HS-5 (cell line): ENCODE measurements at places on chromosomes 4 and X.

- no peak for DNase-seq
Observed at GRCh38 chr4:10963958-10964703, 279.6 kb upstream of the CLNK start.

DNA sequence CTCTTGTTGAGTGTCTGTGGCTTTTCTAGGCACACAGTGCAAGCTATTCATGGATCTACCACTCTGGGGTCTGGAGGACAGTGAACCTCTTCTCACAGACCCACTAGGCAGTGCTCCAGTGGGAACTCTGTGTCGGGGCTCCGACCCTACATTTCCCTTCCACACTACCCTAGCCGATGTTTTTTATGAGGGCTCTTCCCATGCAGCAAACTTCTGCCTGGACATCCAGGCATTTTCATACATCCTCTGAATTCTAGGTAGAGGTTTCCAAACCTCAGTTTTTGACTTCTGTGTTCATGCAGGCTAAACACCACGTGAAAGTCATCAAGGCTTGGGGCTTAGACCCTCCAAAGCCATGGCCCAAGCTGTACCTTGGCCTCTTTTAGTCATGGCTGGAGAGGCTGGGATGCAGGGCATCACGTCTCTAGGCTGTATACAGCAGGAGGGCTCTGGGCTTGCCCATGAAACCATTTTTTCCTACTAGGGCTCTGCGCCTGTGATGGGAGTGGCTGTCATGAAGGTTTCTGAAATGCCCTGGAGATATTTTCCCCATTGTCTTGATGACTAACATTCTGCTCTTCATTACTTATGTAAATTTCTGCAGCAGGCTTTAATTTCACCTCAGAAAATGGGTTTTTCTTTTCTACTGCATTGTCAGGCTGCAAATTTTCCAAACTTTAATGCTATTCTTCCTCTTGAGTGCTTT, 249.8 kb upstream of the CPEB2 start:
- DNase-seq: no peak

GRCh38 chr4:150436598-150437370, 145.2 kb upstream of the MAB21L2 start:
- no peak for DNase-seq

DNA sequence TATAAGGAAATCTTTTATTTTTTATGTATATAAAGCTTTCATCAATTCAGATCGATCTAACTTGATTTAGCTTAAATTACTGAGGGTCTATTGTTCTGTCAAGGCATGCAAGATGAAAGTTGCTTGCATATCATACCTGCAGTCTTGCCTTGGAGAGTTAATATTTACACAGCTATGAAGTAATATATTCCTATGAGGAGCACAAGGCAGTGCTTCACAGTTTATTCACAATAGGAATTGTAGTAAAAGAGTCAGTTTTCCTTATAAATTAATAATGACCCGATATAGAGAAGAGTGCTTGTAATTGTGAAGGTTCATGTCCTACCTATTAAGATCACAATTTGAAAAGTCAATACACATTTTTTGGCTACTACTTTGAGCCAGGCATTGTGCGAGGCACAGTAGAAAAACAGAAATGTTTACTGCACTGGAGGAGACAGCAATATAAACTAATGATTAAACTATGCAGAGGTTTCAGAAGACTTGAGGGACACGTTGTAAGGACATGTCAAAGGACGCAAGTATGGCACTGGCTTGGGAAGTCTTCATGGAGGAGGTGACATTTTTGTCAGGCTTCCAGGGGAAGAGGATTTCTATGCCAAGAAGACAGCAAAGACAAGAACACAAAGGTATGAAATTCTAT, 38.8 kb downstream of the REELD1 start:
- DNase-seq: no peak

- no peak for DNase-seq
Observed at GRCh38 chrX:9317176-9317575, 147.7 kb upstream of the TBL1X start.

DNA sequence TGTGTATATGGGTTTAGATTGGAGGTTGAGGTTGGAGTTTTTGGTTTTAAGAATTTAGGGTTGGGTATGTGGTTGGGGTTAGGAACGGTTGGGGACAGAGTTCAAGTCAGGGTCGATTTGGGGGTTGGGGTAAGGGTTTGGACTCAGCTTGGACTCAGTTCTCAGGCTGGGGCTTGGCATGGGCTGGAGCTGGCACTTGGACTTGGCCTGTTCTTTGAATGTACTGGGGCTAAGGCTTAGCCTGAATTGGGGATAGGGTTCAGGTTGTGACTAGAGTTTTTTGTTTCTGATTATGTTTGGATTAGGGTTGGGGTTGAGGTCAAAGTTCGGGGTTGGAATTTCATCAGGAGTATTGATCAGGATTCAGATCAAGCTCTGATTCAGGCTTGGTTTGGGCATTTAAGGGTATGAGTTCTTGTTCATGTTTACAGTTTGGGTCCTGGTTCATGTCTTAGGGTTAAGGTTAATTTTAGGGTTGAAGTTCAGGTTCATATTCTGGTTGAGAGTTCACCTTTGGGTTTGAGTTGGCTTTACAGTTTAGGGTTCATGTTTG, 46.2 kb upstream of the IL9R start:
- DNase-seq: no peak

GRCh38 chr4:602559-602942, 22.8 kb upstream of the PDE6B start:
- DNase-seq: no peak

DNA sequence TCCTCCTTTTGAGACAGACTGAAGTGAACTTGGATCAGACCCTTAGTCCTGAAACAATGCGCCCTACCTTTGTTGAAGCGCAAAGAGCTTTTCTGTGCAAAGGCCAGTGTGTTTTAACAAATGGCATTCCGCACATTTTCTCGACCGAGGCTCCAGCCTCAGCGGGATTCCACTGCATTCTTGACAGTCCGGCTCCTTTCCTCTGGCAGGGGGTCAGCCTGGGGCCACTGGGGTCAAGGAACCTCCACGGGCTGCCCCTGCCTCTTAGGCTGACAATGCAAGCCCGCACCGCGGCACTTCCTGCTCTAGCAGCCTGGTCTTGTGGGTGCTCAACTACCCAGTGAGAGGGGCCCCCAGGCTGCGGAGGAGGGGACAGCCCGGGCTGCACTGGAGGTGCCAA, 47.2 kb upstream of the TFDP3 start:
- DNase-seq: no peak

GRCh38 chrX:106897259-106897658, 5.9 kb downstream of the RIPPLY1 start:
- no peak for DNase-seq

- no peak for DNase-seq
Observed at GRCh38 chrX:8845469-8845868, 44.3 kb upstream of the FAM9A start.

GRCh38 chrX:30777575-30777974, 111.5 kb downstream of the TAB3 start:
- DNase-seq: no peak

- no peak for DNase-seq
Observed at GRCh38 chr4:165048170-165048569, 5.5 kb upstream of the TRIM75 start.

- no peak for DNase-seq
Observed at GRCh38 chr4:153261461-153261860, 57.2 kb downstream of the TRIM2 start.

DNA sequence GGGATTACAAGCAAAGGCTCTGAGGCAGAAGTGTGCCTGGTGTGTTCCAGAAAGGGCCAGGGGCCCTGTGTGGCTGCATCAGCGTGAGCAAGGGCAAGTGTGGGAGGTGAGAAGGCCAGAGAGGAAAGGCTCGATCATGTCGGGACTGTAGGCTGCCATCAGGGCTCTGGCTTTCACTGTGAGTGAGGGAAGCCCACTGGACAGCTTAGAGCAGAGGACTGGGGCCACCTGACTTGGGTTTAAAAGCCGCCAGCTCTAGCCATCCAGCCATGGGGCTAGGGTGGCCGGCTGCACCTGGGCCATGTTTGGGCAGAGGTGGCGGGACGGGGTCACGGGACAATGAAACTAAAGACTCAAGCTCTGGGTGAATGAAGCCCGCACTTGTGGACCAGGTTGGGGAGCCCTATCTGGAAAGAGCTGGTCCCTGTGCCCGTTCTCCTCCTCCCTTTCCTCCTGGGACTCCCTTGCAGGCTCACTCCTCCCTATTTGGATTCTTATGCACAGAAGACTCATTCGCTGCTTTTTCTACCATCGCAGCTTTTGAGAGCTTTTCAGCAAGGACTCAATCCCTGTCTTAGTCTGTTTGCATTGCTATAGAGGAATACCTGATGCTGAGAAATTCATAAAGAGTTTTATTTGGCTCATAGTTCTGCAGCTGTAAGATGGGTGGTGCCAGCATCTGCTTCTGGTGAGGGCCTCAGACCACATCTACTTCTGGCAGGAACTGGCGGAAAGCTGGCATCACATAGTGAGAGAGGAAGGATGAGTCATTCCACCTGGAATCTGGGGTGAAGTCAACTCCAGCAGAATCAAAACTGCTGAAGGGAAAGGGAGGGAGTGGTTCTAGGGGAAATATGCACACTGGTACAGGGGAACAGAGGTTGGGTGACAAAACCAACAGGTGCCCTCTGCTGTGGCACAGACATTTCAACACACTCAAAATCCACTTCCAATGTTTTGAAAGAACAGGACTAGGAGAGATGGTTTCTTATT, 15.3 kb downstream of the CTAG1B start:
- no peak for DNase-seq

DNA sequence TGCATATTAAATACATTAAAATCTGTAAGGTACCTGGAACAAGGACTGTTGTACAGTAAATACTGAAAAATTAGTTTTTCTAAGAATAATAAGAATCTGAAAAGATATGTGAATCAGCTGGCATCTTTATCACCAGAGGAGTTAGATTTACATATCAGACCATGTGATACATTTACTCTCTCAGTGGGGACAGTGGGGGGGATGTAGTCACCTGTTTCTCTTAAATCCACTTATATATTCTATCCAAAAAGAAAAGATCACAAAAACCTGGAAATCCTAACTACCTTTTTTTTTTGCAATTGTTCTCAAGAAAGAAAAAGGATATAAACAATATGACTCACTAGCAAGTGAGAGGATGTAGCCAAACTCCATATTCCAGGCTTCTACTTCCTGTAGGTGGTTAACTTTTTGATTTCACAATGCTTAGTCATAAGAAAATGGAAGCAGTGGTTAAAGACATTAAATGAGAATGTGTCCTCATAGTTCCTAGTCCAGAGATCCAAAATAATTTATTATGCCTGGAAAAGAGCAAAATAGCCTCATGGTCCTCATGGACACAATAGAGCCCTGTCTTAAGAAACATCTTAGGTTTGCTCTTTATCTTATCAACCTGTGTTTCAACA, 22.5 kb upstream of the MYOZ2 start:
- peak; percentile 76 for DNase-seq

DNA sequence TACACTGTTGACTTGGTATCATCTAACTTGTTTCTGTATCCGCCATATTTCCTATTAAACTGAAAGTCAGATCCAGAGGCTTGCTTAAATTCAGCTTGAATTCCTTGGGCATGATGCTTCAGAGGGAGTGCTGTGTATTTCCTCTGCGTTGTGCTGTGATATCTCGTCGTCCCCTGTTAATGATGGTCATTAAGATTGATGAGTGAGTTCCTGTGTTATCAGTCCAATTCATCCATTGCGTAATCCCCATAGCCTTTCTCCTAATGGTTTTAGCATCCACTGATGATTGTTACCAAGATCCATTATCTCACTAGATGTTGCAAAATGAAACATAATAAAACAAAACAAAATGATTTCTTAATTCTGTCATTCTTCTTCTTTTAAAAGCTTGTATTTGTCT, 31.3 kb upstream of the CHM start:
- no peak for DNase-seq

DNA sequence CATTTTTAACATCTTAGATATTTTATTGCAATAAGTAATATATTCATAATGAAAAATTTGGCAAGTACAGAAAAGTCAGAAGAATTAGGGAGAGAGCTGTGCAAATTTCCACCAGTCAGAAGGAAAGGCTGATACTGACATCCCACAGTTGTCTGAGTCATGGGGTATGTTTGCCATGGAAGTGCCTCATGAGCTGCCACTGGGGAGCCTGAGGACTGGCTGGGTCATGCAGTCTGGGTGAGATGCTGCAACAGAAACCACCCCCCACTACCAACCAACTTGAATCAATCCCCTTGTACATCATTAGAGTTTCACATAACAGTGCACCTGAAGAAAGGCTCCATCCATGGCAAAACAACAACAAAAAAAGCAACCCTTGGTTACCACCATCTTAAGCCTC, 45.2 kb upstream of the ENPP6 start:
- no peak for DNase-seq

DNA sequence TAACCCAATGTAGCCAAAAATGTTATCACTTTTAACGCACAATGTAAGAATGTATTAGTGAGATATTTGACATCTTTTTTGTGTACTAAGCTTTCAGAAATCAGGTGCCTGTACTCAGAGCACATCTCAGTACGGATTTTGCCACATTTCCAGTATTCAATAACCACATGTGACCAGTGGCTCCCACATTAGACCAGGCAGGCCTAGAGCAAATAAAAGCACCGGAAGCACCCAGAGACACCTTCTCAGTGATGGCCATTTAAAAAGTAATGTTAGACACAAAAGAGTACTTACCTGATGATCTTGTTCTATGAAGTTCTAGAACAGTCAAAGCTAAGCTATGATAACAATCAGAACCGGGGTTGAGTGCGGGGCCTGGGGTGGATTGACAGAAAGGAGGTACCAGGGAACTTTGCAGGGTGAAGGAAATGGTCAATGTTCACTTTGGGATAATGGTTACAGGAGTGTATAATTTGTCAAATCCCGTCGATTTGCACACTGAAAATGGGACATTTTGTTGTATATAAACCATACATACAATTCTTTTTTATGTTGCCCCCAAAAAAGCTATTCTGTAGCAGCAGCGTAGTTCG, 1.2 kb downstream of the CTPS2 start:
- no peak for DNase-seq

DNA sequence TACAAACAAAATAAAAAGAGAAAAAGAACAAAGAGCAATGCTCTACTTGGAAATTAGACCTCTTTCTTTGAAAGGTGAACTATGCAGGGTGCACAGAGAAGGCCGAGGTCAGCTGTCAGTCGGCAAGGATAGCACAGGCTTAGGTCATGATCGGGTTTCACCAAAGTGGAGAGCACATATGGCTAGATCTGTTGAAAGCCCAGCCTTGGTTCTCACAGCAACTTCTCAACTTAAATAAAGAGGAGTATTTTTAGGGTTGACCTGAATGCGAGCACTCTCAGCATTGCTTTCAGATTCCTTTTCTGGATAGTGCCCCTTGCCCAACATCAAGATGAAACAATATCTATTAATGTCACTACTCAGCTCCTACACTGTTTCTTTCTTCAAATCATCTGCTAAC, 122.9 kb upstream of the GPC4 start:
- DNase-seq: no peak

- DNase-seq: no peak
Observed at GRCh38 chrX:78517124-78517523, 142.0 kb downstream of the RTL3 start.

- DNase-seq: peak; percentile 66
Observed at GRCh38 chrX:123626962-123627361, 105.9 kb downstream of the THOC2 start.
